ENCODE measurements at places on chromosomes 7 and 10.

DNA sequence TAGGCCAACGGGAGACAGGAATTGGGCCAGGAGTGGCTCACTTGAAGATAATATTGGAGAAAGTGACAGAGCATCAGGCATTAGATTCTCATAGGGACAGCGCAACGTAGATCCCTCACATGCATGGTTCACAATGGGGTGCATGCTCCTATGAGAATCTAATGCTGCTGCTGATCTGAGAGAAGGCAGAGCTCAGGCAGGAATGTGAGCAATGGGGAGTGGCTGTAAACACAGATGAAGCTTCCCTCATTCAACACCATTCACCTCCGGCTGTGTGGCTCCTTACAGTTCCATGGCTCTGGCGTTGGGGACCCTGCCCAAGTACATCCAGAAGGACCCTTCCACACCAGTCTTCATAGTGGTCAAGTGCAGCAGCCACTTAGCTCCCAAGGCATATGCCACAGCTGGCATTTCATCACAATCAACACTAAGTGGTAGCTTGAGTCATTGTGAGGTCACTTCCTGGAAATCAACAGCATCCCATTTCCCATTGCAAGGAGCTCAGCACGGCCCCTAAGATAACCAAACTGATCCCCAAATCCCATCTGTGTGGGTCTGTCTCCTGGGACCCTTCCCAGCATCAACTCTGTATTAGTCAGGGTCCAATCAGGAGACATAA is 174.5 kb downstream of the TPST1 start:
- DNase-seq = no peak

GRCh38 chr10:84160663-84161362 is 12.8 kb upstream of the GPR15LG start:
- no peak for DNase-seq

DNA sequence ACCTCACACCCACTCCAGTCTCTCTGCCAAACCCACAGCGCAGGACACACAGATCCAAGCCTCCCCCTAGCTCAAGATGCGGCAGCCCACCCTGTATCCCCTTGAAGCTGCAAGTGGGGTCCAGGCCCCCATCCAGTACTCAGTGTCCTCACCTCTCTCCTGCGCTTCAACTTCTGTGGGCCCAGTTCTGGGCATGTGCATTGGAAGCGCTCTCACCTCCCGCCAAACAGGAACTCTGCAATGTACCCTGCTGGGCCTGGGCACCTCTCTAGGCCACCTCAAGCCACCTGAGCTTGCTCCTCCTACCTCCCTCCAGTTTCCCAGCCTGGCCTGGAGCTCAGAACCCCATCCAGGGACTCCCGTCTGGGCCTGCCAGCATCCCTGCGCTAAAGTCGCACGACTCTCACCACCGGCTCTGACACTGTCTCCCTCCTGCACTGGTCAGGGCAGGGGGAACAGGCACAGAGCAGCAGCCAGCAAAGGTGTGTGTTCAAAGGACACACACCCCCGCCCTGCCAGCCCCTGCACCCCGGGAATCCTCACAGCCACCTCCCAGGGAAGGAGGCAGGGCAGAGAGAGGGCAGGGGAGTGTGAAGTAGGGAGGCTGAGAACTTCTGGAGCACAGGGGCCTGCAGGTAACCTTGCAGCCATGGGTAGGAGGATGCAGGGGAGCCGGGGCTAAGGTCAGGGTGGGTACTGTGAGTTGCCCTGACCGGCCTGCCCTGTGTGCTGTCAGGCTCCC is 51.7 kb upstream of the MSMB start:
- DNase-seq = no peak

DNA sequence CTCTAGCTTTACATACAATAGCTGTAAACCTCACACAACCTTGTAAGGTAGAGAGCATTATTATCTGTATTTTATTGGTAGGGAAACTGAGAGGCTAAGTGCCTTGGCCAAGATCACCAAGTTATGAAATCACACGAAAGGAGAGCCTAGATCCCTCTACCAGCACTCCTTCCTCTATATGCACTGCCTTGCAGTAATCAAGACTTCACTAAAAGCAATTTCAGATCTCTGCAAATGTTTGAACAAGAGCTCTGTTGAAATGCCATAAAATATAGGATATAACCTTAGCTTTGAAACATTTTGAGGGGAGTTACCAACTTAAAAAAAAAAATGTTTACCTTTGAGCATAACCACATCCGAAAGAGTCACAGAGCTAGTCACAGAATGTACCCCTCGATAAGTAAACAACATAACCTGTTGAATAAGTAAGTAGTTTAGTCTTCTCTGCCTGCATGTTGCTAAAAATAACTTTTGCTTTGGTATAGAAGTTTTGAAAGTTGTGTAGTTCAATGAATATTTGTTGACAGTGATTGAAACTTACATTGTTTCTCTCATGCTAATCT is 709.4 kb downstream of the AUTS2 start:
- DNase-seq = no peak

GRCh38 chr7:157360483-157361025 is 23.8 kb downstream of the DNAJB6 start:
- DNase-seq = no peak

DNA sequence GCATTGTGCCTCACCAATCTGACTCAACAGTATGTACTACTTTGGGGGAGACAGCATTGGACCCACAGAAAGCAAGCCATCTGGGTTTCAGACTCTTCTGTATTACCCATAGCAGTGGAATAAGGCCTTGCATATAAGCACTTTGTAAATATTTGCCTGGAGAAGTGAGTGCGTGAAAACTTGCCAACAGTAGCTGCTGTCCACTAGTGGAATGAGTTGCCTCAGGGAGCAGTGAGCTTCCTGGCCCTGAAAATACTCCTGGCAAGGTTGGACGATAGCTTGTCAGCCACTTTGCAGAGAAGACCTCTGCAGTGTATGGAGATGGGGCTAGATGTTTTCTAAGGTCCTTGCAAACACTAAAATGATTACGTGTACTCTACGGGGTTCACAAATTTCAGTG is 21.6 kb downstream of the GARS1 start:
- no peak for DNase-seq

DNA sequence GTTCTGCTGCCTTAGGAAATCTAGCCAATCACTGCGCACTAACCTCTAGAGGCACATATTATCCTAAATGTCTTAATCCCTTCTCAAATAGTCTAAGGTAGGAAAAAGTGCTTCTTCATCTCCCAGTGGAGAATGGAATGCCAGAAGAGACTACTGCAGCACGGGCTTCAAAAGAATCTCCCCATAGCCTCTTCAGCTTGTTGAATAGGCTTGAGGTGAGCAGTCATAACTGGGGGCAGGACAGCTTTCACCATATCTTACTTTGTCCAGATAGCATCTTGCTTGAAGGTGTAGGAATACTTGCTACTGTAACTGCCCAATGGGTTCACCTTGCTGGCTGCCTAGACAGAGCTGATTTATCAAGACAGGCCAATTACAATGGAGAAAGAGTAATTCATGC is 88.8 kb downstream of the MBL2 start:
- DNase-seq = no peak

GRCh38 chr10:117532451-117533107 is 10.0 kb upstream of the EMX2 start:
- no peak for DNase-seq

DNA sequence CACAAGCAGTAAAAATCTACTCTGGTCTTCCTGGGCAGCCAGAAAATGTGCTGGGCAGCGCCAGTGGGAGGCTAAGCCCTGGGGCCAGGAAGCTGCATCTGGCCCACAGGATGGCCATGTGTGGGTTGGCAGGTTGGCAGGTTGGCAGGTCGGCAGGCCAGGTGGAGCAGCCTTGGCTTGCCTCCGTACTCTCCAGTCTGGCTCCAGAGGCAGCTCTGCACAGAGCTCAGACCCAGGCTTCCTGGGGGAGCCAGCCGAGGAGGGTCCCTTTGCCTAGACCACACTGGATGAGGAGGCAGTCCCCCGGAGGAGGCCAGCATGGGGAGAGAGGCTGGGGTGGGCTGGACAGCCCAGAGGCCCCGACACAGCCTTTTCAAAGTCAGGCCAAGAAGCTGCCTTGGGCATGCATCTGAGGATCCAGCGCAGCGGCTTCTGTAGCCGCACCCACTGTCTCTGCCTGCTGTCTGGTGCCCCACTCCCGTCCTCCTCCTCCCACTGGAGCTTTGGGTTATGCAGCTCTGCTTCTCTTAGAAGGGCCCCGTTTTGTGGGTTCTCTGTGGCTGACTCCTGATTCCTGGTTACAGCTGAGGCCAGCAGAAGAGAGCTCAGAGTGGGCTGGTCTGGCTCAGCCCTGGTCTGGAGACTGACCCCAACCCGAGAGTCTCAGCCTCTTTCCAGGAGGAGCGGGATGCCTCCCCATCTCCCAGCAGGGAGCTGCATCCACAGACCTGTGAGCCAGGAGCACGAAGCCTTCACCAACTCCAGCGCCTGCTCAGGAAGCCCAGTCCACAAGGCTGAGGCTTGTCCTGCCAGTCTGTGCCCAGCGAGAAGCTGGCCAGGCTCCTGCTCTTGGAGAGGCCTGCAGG is 44.6 kb downstream of the CFAP46 start:
- DNase-seq = no peak

DNA sequence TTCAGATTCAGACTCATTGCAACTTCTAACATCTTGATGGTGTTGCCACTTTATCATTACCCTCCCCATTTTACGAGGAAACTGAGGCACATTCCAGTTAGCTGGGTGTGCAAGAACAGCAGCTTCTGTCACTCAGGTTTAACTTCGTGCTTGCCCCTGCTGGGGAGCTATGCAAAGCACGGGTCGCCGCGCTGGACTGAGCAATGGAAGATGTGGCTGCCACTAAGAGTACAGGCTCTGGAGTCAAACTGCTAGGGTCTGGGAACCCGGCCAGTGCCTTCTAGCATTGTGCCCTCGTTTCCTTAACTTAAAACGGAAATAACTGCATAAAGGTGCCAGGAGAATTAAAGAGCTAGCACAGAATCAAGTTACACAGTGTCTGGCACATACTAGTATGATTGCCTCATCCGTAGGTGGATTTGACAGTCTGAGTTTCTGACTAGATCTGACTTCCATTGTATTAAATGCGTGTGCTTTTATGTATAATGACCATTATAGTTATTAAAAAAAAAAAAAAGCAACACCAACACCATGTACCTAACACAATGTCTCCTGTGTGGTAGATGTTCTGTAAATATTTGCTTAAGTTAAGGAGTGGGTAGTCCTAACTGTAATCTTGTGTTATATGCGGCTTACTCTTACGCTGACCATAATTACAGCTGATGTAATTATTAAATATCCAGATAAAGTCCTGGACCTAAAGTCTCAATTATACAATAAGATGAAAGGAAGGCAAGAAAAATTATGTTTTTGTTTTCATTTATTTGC is 842 bp downstream of the ZNF22 start:
- peak; percentile 38 for DNase-seq

DNA sequence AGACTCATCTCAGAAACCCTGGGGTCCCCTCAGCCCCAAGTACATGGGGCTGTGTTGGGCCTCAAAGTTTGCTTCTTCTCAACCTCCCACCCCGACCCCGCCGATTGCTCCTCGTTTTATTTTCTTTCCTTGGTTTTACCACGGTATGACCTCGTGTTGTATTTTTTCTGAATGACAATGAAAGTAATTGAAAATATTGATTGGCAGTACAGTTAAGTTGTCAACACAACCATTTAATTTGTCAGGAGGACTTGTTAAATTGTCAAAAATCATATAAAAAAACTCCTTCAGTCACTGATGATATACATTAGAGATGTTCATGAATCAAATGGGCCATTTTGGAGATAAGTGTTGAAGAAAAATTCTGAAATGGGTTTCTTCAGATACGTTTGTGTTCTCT is 520.7 kb downstream of the LRMDA start:
- no peak for DNase-seq

- no peak for DNase-seq
Measured at GRCh38 chr10:85610381-85611092, 756.1 kb downstream of the GRID1 start.

- no peak for DNase-seq
Measured at GRCh38 chr10:33334805-33335550, 511 bp upstream of the NRP1 start.

GRCh38 chr10:114685456-114685855 is 27.4 kb upstream of the ABLIM1 start:
- no peak for DNase-seq

Data from CD4-positive, alpha-beta T cell (primary cell).